ENCODE measurements at places on chromosomes 1 and 21. TPM values are rescaled to one million over a fixed set of nuclear protein-coding genes. Genes with fewer than 3 reads are reported as not detected.

- DNase-seq: no peak
Observed at GRCh38 chr1:230686747-230687146, 27.2 kb downstream of the AGT start.

GRCh38 chr1:90714521-90714951 lies 2.6 kb downstream of the BARHL2 start:
- no peak for DNase-seq

DNA sequence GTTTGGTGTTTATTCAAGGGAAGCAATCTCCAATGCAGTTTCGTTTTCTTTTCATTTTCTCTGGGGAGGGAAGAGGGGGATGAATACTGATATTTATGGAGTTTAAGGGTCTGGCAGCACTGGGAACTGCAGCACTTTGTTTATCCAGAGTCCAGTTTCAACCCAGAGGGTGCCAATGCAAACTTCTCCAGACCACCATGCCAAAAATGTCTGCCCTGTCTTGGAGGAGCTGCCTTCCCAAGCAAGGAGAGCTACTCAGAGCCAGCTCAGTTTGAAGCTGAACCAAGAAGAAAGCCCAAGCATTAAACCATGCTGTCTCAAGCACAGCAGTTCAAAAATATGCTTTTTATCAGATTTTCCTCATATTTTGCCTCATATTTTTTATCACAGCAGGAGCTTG lies 589.7 kb downstream of the LMO4 start:
- DNase-seq: no peak

DNA sequence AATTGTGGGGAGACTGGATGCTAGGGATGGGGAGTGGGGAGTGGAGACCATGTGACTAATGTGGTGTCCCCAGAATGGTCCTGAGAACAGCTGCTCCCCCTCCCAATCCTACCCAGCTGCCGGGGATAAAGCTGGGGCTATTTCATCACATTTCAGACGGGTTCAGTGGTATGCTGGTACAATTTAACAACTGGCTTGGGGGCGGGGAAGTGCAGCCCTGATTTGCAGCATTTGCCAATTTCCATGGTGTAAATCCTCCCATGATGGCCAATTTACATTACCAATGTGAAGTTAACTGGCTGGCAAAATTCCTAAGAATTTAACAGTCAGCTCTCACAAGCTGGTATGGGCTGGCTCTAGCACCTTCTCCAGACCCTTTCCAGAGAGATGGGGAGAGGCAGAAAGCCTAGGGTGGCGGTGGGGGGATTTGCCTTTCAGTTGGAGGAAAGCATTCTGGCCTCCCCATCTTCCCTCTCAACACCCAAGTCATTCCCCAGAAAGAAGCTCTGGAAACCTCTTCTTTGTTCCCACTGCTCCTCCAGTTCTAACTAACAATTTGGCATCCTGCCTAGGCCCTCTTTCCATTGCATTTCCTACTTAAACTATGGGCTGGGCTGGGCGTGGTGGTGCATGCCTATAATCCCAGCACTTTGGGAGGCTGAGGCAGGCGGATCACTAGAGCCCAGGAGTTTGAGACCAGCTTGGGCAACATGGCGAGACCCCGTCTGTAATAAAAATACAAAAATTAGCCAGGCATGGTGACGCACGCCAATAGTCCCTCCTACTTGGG lies 11.3 kb upstream of the ADGRB2 start:
- DNase-seq: no peak

DNA sequence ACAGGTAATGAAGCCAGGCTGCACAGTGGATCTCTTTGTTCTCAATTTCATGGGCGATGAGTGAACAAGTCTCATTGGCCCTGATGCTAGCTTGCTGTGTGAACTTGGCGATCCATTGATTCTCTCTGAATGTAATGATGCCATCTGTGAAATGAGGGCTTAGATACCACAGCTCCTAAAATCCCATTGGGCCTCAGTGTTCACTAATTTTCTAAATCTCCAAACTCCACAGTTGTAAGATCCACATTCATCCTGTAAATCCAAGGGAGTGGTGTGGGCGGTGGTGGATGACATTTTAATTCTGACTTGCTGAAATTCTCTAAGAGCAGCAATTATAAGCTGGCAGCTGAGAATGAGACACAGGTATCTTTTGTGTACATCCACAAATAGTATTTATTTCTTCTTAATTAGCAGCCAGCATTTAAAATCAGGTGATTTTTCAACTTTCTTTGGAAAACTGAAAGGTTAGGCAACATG lies 9.6 kb upstream of the ACTL8 start:
- DNase-seq: no peak

GRCh38 chr1:246526915-246527314 lies 19.8 kb upstream of the SMYD3 start:
- no peak for DNase-seq

DNA sequence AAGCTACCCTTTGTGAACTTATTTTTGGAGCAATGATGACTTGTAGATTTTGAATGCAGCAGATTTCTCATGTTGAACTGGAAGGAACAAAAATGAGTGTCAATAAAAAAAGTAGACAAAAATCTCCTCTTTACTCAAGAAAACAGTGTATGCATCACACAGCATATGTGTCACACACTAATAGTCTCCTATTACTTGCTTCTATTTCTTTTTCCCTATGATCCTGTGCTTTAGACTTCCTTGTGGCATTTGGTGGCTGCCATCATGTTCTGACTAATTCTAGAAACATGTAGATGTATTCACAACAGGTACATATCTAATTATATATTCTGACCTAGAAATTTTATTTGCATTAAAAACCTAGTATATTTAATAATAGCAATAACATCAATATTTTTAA lies 14.3 kb downstream of the RC3H1 start:
- DNase-seq: no peak

- no peak for DNase-seq
Observed at GRCh38 chr1:4319496-4319895, 334.9 kb upstream of the AJAP1 start.

- no peak for DNase-seq
Observed at GRCh38 chr1:172951730-172952365, 98.9 kb downstream of the TNFSF18 start.

DNA sequence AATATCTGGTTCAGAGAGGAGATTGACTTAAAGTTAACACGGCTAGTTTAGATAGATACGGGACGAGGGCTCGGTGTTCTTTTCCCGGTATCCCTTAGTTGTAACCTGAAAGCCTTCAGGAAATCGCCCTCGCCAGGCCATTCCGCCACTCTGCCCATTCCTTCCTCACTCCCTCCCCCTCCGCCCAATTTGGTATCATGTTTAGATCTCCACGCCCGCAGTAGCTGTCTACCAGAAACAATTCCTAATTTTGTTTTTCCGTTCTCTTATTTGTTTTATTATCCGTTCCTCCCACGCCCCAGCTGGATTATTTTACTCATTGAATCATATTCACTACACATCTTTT lies 685 bp upstream of the VAMP4 start:
- DNase-seq: no peak

Gene CD101
- polyA plus RNA-seq: 3.2 TPM

Gene CYP2J2
- polyA plus RNA-seq: 41.2 TPM

Gene CSF3R
- polyA plus RNA-seq: 4.0 TPM

Gene GSTM1
- polyA plus RNA-seq: 50.8 TPM

Gene HDGF
- polyA plus RNA-seq: 169 TPM

Gene RAB3B
- 0.26 TPM for polyA plus RNA-seq

Gene LIN28A
- not detected for polyA plus RNA-seq

Gene IFNLR1
- 1.4 TPM for polyA plus RNA-seq

Measured in muscle of arm (tissue), 14 donors.